ENCODE measurements at places on chromosomes 5 and 9.

- peaks cover 39% of the 10 kb centered on the region for H3K27me3 ChIP-seq
- H3K4me3 ChIP-seq, result peak overlapping the region; percentile 51
- H3K4me1 ChIP-seq, result peaks cover 22% of the 10 kb centered on the region
- peak; percentile 76 for DNase-seq
Observed at GRCh38 chr5:120465436-120465961, 1.4 kb downstream of the PRR16 start.

- H3K27ac ChIP-seq, result no peak overlapping the region
- peaks cover 15% of the 10 kb centered on the region for H3K4me1 ChIP-seq
- H3K36me3 ChIP-seq, result no peaks in the 10 kb centered on the region
- no peaks in the 10 kb centered on the region for H3K27me3 ChIP-seq
Observed at GRCh38 chr5:39014561-39014960, 59.6 kb downstream of the RICTOR start.

DNA sequence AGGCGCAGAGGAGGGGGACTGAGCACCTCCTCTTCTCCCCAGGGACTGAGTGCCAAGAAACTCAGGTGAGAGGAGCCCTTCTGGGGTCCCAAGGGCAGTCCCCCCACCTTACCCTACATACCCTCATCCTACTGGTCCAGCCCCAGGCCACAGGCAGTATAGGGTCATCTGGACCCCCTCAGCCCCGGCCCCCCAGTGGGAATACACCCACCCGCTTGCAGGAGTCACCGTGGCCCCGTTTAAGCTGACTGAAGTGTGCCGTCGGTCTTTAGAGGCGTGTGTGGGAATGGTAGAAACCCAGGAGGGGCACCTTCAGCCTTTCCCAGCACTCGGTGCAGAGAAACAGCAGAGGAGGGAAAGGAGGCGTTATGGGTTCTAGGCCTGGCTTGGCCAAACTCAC lies 30.8 kb downstream of the COL15A1 start:
- H3K4me1 ChIP-seq, result peaks cover 11% of the 10 kb centered on the region
- peaks cover 15% of the 10 kb centered on the region for H3K27me3 ChIP-seq
- no peak overlapping the region for H3K4me3 ChIP-seq
- no peak overlapping the region for H3K27ac ChIP-seq
- no peaks in the 10 kb centered on the region for H3K36me3 ChIP-seq
- no peak for DNase-seq

GRCh38 chr9:34276772-34277171 lies 52.3 kb downstream of the KIF24 start:
- no peak for DNase-seq
- no peak overlapping the region for H3K4me3 ChIP-seq

GRCh38 chr5:9194509-9194908 lies 351.4 kb downstream of the SEMA5A start:
- H3K4me3 ChIP-seq, result no peak overlapping the region
- H3K4me1 ChIP-seq, result no peaks in the 10 kb centered on the region
- no peak for DNase-seq
- H3K27ac ChIP-seq, result no peak overlapping the region

DNA sequence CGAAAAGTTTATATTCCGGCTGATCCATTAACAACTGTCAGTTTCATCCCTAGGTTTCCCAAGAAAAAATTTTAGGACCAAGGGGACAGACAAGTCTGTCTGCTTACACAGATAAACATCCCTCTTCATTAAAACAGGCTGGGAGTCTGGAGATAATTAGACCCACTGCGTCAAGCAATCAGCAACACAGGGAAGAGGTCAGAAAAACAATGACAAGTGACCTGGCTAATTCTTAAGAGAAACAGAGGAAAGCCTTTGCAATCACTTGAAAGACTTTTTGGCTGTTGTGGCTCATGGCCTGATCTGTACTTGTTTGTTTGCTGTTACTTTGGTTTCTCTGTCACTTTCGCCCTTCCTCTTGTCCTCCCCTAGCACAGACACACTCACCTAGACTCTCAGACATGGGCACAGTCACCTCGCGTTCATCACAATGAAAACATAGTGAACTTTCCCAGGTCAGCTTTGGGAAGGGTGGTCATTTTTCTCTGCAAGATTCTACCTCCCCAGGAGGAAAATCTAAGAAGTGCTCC lies 2.9 kb upstream of the CCDC192 start:
- H3K4me1 ChIP-seq, result peaks cover 6% of the 10 kb centered on the region
- H3K4me3 ChIP-seq, result no peak overlapping the region
- no peak overlapping the region for H3K27ac ChIP-seq
- H3K27me3 ChIP-seq, result no peaks in the 10 kb centered on the region

GRCh38 chr5:134995850-134996402 lies 28.2 kb downstream of the CATSPER3 start:
- H3K4me1 ChIP-seq, result no peaks in the 10 kb centered on the region
- no peak for DNase-seq
- H3K27ac ChIP-seq, result no peak overlapping the region
- H3K36me3 ChIP-seq, result no peaks in the 10 kb centered on the region

DNA sequence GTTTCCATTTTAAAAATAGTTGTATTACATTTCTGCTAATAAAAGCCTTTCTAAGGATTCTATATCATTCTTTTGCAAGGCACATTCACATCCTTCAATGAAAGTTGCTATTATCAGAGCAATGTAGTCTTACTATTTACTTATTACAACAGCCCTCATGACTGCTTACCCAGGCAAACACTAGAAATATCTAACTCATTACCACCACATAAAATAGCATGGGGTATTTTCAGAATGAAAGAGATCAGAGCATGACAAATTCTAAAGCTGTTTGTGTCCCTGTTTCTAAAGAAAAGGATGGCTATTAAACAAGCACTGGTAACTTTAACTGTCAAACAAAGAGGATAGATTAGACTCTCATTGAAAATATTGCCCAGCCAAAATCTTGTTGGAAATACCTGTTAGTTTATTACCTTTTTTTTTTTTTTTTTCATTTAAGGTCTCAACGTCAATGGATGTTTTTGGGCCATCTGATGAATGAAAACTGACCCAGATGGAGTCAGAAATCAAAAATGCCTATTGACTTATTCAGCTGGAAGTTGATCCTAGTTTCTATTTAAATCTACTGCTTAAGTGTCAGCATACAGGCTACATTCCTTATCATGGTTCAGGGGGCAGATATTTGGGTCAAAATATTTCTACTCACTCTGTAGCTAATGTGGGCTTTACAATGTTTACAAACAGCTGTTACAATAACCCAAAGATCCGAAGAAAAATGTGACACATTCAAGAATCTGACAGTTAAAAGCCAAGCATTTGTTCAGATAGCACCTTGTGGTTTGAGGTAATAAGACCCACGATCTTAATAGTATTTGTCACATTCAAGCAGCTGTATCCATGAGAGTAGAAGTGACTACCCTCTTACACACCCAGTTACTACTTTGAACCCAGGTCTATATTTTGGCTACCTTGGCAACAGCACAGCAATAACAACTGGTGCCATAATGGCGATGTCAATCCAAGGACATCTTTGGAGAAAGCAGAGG lies 554.8 kb upstream of the MEF2C start:
- no peaks in the 10 kb centered on the region for H3K27me3 ChIP-seq
- no peak overlapping the region for H3K4me3 ChIP-seq
- H3K4me1 ChIP-seq, result no peaks in the 10 kb centered on the region
- no peak overlapping the region for H3K27ac ChIP-seq
- DNase-seq, result no peak
- no peaks in the 10 kb centered on the region for H3K36me3 ChIP-seq
